ENCODE measurements at places on chromosomes 6 and 20.

DNA sequence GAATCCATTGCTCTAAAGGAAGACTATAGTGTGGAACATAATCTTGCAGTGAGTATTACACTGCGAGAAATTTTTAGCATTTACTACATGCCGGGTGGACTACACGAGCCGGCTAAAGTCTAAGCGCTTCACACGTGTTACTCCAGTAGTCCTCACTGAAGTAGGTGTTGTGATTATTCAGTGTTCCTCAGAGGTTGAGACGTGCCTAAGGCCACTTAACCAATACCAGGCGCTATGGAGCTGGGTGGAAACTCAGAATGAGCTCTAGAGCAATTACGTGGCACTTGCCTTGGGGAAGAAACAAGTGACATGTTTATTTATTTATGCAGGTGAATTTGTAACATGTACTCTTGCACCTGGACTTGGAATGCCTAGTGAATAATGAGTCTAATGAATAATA, 46.4 kb downstream of the SASH1 start:
- no peak for DNase-seq

DNA sequence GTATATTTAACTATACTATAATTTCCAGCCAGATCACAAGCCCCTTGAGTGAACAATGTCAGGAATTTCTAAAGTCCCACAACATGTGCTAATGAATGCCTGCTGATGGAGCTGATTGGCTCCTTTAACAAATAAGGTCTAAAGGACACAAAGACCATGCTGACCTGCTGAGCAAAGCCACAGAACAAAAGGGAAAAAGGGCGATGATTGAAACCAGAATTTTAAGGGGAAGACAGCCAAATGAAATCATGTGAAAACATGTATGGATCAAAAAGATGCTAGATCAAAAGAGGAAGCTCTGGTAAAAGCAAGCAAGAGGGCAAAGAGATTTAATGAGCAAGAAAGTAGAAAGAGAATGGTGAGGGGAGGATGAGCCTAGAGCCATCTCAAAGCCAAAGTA, 105.6 kb downstream of the DCDC2 start:
- DNase-seq = no peak

DNA sequence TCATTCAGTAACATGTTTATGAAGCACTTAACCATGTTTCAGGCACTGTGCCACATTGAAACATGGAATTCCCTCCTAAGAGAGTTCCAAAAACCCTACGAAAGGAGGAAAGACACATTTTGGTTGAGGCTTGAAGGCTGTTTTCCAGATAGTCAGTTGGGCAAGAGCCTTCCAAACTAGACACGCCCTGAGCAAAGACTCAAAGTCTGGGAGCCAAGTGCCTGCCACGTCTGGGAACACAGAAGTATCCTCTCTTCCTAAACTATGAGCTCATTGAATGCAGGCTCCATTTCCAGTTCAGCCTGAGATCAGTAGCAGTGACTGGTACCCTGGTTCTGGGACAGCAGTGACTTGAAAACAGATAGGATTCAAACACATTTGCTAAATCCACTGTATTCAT, 74.5 kb upstream of the FAM8A1 start:
- DNase-seq = no peak

DNA sequence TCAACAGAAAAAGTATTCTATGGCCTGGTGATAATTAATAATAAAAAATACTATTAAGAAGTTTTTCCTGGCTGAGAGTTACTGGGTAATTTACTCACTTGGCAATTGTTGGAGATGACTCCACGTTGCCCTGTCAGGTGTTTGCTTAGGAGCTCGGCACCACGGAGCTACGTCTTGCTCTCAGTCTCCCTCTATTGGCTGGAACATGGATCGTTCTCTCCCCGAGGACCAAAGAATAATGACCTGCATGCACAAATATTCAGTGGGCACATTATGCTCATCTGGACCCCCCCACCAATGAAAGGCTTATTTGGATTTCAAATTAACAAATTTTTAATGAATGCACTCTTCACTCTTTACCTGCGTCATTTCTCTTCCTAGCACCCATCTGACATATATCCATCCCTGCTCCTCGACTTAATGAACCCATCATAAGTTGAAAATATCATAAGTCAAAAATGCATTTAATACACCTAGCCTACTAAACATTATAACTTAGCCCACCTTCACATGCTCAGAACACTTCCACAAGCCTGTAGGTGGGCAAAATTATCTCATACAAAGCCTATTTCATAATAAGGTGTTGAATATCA, 71.0 kb upstream of the CD83 start:
- peak; percentile 24 for DNase-seq

DNA sequence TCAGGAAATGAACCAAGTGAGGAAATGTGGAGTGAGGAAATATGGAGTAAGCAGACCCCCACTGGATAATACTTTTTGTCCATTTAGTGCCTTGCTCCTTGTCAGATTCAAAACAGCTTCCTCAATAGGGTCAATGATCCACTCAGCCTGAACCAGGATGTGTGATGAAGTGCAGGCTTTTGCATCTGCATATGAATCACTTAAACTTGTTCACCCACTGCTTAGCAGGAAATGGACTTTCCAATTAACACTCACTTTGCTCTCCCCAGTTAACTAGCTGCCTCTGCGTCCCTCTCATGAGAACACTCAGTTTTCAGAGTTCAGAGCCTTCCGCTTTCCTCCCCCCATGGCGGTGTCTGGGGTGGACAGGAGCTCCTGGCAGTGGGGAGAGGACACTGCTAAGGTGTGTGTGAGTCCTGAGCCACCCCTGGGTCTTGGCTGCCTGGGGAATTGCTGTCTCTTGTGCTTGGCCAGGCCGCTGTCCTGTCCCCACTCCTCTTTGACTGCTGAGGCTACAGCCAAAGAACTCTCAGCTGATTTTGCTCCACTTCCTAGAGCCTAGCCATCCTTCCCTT, 621.8 kb downstream of the CDH26 start:
- DNase-seq = no peak

DNA sequence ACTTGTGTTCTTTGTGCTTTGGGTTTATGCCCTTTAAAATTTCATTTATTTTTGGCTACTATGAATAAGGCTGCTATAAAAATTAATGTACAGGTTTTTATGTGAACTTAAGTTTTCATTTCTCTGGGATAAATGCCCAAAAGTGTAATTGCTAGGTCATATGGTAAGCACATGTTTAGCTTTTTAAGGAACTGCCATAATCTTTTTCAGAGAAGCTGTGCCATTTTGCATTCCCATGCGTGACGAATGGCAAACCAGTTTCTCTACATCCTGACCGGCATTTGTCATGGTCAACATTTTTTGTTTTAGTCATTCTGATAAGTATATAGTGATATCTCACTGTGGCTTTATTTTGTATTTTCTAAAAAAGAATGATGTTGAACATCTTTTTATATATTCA, 236.0 kb upstream of the SGK1 start:
- no peak for DNase-seq

DNA sequence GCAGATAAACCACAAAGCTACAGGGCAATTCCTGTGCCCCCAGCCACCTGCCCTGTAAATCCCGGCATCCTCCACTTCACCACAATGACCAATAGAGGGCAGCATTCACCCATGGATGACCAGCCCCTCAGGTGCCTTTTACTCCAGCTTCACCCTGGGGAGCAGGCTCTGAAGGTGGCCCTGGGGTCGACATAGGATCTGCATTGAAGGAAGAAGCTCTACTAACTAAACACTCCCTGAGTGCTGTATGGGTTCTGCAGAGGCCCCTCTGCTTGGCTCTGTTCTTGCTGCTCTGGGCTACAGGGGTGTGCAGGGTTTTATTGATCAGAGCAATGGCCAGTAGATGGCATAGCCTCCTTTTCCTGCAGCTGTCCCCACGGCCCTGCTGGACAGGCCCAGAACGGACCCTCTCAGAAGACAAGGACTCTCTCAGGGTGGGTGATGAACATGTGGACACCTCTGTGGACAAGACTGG, 20.3 kb downstream of the CST4 start:
- no peak for DNase-seq

- DNase-seq = no peak
Measured at GRCh38 chr6:83927470-83927869, 68.0 kb downstream of the CYB5R4 start.

DNA sequence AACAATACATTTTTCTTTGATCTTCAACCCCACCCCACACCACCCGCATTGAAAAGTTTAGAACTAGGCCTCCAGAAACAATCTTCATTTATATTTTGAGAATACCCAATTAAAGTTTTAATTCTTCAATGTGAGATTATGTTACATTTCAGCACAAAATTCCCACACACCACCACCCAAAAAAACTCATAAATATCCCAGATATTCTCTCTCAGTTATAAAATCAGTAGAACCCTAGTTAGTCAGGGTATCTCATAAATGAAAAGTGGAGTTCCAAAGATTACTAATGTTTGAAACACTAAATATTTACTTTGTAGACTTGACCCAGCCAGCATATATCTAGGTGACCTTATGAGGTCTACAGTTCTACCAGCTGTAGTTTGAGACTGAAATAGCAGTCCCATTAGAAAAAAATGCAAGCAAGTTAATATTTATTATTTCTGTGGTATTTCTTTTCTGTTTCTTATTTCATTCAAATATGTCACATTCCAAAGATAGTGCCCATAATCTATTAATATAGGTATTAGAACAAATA, 371.0 kb downstream of the TENT5A start:
- DNase-seq = no peak

DNA sequence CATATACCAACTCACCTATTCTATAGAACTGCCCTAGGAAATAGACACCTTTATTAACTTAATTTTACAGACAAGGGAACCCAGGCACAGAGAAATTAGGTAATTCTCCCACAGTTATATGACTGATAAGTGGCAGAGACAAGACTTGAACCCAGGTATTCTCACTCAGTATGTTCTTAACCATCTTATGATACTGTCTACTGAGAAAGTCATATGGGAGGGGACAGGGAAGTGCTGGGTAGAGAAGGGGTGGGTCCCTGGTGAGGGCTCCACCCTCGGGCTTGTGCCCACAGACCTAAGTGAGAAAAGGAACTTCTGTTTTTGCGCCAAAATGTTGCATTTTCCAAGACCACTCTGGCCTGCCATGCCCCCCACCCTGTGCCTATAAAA, 123.5 kb downstream of the RNF144B start:
- DNase-seq = no peak

GRCh38 chr6:149867876-149868640, 3.9 kb upstream of the LRP11 start:
- DNase-seq = no peak

DNA sequence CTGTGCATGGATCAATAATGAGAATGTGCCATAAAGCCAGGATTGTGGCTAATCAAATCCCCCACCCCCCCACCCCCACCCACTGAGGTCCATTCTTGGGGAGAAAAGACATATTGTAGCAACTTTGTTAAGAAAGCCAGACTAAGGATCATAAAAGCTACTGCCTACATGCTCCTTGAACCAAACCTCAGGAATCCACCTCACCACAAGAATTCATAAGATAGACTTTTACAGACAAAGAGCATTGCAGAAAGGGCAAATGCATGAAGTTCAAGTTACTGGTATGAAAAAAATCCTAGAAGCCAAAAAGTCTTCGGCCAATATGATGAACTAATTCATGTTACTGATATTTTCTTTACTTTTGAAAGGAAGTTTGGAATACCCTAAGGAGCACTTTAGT, 187.9 kb upstream of the ARID1B start:
- DNase-seq = no peak

GRCh38 chr6:70281923-70282311, 21.0 kb downstream of the COL9A1 start:
- no peak for DNase-seq

- no peak for DNase-seq
Measured at GRCh38 chr6:43604174-43604573, 24.9 kb downstream of the GTPBP2 start.

GRCh38 chr6:137351890-137352289, 132.7 kb upstream of the IFNGR1 start:
- DNase-seq = no peak

DNA sequence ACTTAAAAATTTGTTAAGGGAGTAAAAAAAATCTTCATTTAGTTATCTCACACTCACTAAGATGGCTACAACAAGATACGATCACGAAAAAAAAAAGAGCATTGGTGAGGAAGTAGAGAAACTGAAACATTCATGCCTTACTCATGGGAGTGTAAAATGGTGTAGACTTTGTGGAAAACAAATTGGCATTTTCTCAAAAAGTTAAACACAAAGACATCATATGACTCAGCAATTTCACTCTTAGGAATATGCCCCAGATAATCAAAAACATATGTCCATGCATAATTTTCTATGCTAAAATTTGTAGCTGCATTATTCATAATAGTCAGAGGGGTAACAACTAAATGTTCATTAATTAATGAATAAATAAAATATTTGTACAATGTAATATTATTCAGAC, 120.9 kb upstream of the IRAK1BP1 start:
- DNase-seq = no peak

GRCh38 chr20:11917663-11918062, at the start of gene BTBD3:
TSS of gene BTBD3 (plus strand) at chr20:11917893. CDS start at chr20:11918276, 383 bp downstream.
- no peak for DNase-seq

GRCh38 chr20:11761497-11761896, 156.2 kb upstream of the BTBD3 start:
- DNase-seq = no peak

GRCh38 chr6:3081960-3082359, 13.7 kb downstream of the RIPK1 start:
- DNase-seq = no peak

- no peak for DNase-seq
Measured at GRCh38 chr20:58162986-58163385, 65.5 kb downstream of the ANKRD60 start.

GRCh38 chr20:46122516-46123481, 4.7 kb downstream of the CD40 start:
- no peak for DNase-seq

- DNase-seq = no peak
Measured at GRCh38 chr20:57851796-57852195, 142.0 kb upstream of the PMEPA1 start.

- DNase-seq = no peak
Measured at GRCh38 chr20:62352402-62353288, 14.5 kb downstream of the LAMA5 start.

DNA sequence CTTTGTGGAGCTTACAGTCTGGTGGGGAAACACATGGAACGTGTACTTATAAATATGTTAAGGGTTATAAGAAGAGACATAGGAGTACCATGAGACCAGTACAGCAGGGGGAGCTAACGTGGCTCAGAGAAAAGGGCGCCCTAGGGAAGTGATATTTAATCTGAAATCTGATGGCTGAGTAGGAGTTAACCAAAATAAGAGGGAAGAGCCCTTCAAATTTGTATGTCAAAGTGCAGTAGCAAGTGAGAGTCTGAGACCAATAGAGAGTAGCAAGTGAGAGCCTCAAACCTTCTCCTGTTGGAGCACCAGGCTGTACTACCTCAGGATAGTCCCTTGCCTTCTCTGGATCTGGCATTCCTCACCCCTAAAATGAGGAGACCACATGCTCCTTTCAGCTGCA, 6.1 kb upstream of the PKIG start:
- DNase-seq = no peak

GRCh38 chr6:158152659-158153058, 15.4 kb downstream of the SERAC1 start:
- DNase-seq = no peak

Data from activated CD4-positive, alpha-beta T cell treated with anti-CD3 and anti-CD28 coated beads, Interleukin-2, amount 50 U/mL, for 24 hours (primary cell).